Anterior cingulate cortex (tissue), 58 donors: ENCODE measurements at places on chromosomes 1 and 21.
A peak's percentile ranks its signal among the peaks of the same experiment; 100 is the strongest.

- no peak for DNase-seq
These were observed 687 bp upstream of the ERI3 start for GRCh38 chr1:44355582-44356305.

DNA sequence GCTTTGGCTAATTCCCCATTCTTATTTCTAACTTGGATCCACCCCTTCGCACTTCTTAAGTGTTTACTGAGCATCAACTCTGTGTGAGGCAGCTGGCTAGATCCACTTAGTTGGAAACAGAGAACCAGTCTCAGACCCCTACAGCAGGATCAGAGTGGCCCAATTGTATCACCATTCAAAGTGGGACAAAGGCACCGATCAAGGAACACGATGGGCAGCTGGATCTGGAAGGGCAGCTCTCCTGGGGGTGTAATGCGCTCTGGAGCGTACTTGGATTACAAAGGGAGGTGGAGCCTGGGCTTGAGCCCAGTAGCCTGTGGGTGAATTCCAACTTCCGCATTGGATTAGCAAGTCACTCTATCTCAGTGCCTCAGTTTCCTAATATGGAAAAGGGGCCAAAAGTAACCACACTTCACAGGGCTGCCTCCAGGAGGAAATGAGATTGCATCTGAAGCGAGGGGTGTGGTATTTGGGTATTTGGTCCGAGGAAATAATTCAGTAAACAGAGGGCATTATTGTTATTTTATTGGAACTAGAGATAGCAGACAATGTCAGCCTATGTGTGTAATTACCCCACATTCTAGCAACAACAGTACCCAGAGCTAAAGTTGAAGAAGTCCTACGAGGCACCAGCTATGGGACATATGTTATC lies 11.9 kb downstream of the ECE1 start:
- peak; percentile 57 for DNase-seq

GRCh38 chr1:51249445-51249844 lies 13.4 kb downstream of the RNF11 start:
- no peak for DNase-seq

- DNase-seq: no peak
These were observed 6.3 kb upstream of the SRARP start for GRCh38 chr1:15997637-15998280.

DNA sequence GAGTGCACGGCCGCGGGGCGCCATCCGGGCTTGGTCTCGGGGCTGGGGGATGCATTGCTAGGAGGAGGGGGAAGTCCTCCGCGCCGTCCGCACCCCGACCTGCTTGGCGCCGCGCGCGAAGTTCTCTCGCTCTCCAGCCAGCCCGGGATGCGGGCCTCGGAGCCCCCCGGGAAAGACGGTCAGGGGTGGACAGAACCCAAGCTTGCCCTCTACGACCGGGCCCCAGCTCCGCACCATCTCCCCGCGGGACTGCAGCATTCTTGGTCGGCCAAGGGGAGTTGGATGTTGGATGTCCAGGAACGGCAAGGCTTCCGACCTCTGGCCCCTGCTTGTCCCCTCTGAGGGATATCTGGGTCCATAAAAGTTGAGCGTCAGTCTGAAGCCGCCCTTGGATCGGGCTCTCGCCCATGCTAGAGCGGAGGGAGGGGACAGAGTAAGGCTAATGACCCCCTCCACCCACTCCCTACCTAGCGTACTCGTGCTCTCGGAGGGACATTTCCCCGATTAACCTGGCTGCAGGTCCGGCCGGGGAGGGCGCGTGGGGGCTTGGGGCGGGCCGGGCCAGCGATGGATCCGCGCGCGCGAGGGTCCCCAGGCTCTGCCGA lies 522 bp downstream of the DISP3 start:
- DNase-seq: no peak
